ENCODE measurements at places on chromosomes 2 and 18. TPM values are rescaled to one million over a fixed set of nuclear protein-coding genes. Genes with fewer than 3 reads are reported as not detected.

GRCh38 chr18:64851726-64852125 is 702.8 kb upstream of the LINC00305 start:
- no peak for DNase-seq

- DNase-seq: peak; percentile 16
Observed at GRCh38 chr2:23700627-23701026, 226.3 kb downstream of the ATAD2B start.

GRCh38 chr18:4672162-4672561 is 217.1 kb upstream of the DLGAP1 start:
- DNase-seq: no peak

Gene UGT1A6
- polyA plus RNA-seq: not detected

DNA sequence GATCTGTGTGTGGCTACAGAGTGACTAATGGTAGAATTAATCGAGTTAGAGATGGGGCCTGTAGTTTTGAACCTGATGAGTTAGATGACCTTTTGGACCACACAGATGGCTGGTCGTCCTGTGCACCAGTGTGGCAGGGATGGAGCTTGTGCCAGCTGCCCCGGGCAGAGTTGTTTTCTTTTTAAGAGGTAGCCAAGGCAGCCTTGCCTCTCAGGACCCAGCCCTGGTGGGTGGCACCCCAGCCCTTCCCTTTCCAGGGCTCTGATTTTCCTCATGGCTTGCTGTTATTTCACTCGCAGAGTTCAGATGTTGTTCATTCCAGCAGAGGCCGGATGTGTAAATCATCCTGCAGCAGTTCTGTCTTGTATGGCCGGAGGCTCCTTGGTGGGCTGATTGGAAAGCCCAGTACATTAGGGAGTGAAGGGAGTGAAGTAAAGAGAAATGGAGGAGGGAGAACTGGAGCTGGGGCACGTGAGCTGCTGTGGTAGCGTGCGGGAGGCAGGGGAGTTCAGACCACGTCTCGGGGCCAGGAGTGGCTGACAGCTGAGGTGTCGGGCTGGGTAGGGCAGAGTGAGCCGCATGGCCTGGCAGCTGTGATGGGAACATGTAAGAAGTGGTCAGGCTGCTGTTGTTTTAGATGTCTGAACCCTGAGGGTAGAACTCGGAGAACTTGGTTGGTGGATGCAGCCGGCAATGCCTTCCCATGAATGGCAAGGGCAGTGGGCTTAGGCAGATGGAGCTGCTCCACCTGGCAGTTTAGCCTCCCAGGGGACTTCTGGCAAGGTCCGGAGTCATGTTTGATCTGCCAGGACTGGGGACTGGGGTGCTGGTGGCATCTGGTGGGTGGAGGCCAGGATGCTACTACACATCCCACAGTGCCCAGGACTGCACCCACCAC is 28.8 kb downstream of the ASAP2 start:
- peak; percentile 87 for DNase-seq

GRCh38 chr2:28869494-28870145 is 489 bp downstream of the TRMT61B start:
- DNase-seq: no peak

- DNase-seq: peak; percentile 50
Observed at GRCh38 chr18:37482002-37482401, 83.6 kb downstream of the CELF4 start.

Gene LINC00305
- not detected for polyA plus RNA-seq

Gene DAW1
- polyA plus RNA-seq: 1.2 TPM

DNA sequence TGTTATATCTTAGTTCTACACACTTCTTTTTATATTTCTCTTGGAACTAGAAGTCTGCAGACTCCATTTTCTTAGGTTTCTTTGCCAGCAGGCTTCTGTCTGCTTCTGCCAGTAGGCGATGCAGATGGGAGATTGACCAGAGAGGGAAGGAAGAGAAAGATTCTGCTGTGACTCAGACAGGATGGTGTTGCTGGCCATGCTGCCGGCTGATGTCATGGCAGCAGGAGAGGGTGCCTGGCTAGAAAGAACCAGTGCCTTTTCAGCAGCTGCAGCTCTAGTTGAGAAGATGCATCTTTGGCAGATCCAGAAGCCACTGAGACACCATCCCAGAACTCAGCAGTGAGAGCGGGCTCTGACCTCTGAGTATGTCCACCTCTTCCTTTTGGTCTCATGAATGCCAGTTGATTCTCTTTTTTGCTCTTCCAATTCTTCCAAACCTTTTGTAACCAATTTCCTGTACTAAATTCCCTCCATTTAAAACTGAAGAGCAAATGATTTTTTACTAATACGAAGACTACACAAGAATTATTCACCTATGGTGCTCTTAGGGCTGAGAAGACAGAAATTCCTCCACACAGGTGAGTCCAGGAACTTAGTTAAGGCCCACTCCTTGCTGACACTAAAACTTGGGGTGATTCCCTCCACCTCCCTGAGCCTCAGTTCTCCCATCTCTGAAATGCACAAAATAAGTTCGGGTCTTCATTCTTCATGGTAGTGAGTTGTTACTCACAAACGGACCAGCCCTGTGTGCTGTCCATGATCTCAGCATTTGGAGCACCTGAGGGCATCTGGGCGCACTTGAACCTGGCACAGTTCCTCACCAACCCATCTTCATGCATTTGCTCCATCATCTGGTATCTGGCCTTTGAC is 200.7 kb downstream of the MYCN start:
- no peak for DNase-seq

GRCh38 chr2:110678457-110679336 is 834 bp upstream of the BUB1 start:
- peak; percentile 61 for DNase-seq

- DNase-seq: no peak
Observed at GRCh38 chr2:38450509-38450908, 73.4 kb upstream of the ATL2 start.

Gene ATP8B1
- polyA plus RNA-seq: 43.8 TPM

DNA sequence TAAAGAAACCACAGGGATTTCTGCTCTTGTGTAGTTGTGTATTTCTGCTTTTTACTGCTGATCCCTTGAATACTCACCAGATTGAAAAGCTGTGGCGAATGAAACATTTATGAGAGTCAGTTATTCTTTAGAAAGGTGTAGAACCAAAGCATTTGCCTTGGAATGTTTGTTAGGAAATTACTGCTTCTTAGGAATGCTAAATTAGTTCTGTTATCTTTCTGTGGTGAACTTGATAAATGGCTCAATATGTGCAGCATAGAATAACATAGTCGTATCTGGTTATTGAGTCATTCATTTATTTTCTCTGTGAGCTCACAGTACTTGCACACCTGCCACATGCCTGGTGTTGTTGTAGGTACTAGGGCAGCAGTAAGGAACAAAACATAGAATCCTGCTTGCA is 57.0 kb upstream of the FAM237A start:
- DNase-seq: no peak
